ENCODE measurements at places on chromosomes 16 and 17.

DNA sequence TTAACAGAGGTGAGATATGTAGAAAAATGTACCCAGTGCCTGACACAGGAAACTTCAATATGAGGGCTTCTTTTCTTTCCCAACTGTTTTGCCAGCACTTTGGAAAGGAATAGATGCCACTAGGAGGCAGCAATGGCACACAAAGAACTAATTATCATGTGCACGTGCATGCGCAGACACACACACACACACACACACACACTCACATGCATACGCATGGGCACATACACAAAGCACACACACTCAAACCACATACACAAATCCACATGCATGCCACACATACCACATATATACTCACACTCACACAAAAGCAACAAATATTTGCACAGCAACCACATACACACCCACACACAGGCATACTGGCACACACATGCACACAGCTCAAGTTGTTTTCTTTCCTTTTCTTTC is 8.8 kb upstream of the CEP112 start:
- DNase-seq = peak; percentile 75

DNA sequence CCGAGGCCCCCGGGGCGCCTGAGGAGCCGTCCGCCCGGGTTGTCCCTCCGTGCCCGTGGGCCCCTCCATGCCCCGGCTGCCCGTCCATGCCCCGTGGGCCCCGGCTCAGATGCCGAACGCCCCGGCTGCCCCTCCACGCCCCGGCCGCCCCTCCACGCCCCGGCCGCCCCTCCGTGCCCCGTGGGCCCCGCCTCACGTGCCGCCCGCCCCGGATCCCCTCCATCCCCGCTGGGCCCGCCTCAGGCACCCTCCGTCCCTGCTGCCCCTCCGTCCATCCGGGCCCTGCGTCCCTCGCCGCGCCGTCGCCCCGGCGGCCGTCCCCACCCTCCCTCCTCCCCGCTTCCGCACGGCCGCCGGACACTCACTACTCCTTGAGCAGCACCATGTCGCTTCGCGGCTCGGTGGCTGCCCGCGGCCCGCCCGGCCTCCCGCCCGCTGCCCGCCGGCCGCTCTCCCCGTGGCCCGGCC is 382 bp downstream of the PITPNA start:
- no peak for DNase-seq

DNA sequence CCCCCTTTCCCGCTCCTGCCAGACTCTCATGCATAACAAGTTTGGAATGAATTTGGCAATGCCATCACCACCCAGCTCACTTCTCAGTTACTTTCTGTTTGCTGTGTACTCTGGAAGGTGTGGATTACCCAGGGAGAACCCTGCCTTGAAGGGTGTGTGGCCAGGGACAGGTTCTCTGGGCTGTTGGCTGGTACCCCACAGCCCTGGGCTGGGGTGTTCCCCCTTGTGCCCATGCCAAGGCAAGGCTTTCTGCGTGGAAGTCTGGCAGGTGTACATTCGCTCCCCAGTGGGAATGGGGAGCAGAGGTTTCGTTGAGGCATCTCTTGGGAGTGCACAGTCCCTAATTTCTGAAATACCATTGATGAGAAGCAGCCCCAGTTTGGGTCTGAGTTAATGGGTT is 187.7 kb downstream of the CCDC182 start:
- no peak for DNase-seq

DNA sequence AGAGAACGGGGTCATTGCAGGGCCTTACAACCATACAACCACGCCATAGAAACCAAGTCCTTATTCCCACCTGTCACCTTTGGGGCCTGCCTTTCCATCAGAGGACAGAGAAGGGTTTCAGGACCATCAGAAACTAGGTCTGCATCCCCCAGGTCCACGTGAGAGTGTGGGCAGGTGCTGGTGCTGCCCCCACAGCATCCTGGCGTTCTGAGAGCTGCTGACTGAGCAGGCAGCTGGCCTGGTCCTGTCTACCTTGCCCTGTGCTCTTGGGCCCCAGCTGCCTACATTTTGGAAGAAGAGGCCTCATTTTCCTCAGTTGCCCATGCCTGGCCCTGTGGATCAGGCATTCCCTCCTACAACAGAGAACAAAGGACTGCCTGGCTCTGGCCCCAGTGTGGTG is 21.6 kb downstream of the ZNF276 start:
- no peak for DNase-seq

DNA sequence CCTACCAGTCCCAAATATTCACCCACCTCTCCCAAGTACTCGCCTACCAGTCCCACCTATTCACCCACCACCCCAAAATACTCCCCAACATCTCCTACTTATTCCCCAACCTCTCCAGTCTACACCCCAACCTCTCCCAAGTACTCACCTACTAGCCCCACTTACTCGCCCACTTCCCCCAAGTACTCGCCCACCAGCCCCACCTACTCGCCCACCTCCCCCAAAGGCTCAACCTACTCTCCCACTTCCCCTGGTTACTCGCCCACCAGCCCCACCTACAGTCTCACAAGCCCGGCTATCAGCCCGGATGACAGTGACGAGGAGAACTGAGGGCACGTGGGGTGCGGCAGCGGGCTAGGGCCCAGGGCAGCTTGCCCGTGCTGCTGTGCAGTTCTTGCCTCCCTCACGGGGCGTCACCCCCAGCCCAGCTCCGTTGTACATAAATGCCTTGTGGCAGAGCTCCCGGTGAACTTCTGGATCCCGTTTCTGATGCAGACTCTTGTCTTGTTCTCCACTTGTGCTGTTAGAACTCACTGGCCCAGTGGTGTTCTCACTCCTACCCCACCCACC is 29.8 kb downstream of the POLR2A start:
- DNase-seq = no peak

DNA sequence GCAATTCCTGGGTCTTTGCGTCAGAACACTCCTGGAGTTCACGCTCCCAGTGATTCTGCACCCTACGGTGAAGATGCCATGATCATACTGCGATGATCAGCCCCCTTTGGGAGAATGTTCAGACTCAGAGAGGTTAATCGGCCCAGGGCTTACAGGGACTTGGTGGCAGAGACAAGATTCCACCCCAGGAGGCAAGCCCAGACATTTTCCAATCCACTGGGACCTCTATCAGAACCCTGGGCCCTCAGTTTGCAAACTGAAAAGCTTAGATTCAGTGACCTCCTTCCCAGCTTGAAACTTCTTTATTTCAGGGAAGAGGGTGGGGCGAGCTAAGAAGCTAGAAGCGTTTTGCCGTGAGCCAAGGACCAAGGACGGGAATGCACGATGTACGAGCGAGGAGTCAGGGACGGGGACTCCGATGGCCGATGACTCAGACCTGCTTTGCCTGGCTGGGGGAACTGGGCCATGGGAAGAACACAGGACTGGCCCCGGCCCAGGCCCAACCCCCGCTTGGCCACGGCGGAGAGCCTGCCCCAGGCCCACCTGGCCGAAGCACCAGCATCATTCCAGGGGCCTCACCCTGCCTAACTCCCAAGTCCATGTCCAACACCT is 34.7 kb downstream of the SOCS3 start:
- DNase-seq = no peak

Measured in CD4-positive, alpha-beta T cell treated with Interleukin-17A for 1 hour (primary cell).